AG08395 (cell line): ENCODE measurements at places on chromosomes 3 and 15.

DNA sequence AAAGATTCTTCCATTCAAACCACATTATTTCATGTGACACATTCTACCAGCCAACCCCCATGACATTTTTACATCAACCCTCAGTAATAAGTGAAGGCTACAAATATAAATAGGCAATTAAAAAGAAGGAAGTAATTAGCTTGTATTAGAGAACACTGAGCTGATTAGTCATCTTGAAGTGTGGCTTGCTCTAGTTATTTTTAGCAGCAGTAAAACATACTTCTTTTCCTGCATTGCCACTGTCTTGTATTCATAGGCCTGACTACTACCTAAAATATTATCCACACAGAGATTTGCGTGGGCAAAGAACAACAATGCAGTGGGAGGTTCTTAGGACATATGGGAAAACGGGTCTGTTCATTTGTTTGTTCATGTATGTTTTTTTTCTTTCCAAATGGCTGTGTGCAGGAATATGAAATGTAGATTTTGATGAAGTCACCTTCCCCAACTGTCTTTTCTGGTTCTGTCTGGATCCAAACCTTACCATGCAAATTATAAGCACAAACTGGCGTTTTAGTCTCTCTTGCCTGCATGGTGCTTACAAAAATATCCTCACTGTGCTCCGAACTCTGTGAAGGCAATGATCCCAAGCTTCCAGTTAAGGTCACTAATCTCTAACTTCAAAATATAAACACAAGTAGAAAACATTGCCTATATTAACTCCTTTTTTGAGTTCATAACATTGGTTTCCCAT is 31.5 kb upstream of the TM4SF4 start:
- DNase-seq: peak; percentile 64

GRCh38 chr3:184314363-184314699 is at the start of gene EIF4G1:
TSS of gene EIF4G1 (plus strand) at chr3:184314606. CDS start at chr3:184315797, 1,191 bp downstream.
- peak; percentile 98 for DNase-seq

- DNase-seq: no peak
These were observed 3.0 kb downstream of the DUOXA1 start for GRCh38 chr15:45126535-45127158.

- no peak for DNase-seq
These were observed 18.0 kb downstream of the TMEM44 start for GRCh38 chr3:194615226-194615625.

- no peak for DNase-seq
These were observed 3.1 kb downstream of the TM4SF1 start for GRCh38 chr3:149374391-149374790.

DNA sequence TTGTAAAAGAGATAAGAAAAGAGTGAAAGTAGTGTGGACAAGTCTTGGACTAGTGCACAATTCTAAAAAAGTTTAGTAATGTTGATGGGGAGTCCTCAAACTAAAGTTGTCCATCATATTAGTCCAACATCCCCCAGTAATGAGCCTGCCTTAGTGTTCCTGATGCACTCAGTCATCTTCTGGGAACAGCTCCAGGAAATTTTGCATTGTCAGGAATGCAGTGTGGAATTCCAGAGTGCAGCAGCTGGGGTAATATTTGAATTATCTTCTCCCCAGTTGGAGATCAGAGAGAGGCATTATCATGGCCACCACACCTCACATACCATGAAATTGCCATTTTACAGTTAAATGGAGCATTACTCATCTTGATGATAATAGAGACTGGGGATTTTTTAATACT is 528.8 kb upstream of the NAALADL2 start:
- DNase-seq: peak; percentile 79

DNA sequence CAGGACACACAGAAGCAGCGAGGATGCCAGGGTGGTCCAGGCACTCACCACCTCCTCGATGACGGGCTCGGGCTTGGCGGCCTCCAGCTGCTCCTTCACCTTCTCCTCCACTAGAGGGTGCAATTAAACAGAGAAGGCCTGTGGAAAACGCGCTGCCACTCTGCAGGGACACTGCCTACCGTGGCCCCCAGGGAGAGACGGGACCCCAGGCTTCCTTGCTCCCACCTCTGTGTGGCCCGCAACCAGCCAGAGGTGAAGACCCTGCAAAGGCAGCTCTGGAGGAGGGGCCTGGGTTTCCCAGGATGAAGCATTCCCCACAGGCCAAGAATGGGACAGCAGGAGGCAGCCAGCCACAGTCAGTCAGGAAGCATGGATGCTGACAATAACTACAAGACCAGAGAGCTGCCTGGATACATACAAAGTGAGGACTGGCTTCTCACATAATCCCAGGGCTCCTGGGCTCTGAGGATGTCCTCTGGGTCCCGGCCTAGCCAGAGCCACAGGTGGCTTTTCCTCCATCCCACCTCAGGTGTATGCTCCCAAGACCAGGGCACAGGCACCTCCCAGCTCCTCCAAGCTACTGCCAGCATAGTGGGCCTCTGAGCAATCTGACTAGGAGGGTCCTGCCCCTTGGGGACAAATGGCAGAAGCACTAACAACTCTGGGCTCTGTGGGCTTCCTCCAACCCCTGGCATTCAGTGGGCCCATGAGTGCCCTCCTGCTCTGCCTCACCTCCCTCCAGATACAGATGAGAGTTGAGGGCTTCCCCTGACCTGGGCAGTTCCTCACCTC is 46.2 kb downstream of the PTH1R start:
- peak; percentile 53 for DNase-seq

GRCh38 chr3:40185029-40185695 is 124.3 kb upstream of the EIF1B start:
- DNase-seq: no peak

DNA sequence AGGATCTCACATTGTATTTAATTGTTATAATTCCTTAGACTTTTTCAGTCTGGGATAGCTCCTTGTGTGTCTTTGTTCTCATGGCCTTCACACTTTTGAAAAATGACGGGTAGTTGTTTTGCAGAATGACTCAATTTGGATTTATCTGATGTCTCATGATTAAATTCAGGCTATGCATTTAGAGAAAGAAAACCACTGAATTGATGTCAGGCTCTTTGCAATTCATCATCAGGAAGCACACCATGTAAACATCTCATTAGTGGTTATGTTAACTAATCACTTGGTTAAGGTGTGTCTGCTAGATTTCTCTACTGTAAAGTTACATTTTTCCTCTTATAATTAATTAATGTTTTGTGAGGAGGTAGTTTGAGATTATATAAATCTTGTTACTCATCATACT is 8.0 kb upstream of the SLC22A13 start:
- no peak for DNase-seq

DNA sequence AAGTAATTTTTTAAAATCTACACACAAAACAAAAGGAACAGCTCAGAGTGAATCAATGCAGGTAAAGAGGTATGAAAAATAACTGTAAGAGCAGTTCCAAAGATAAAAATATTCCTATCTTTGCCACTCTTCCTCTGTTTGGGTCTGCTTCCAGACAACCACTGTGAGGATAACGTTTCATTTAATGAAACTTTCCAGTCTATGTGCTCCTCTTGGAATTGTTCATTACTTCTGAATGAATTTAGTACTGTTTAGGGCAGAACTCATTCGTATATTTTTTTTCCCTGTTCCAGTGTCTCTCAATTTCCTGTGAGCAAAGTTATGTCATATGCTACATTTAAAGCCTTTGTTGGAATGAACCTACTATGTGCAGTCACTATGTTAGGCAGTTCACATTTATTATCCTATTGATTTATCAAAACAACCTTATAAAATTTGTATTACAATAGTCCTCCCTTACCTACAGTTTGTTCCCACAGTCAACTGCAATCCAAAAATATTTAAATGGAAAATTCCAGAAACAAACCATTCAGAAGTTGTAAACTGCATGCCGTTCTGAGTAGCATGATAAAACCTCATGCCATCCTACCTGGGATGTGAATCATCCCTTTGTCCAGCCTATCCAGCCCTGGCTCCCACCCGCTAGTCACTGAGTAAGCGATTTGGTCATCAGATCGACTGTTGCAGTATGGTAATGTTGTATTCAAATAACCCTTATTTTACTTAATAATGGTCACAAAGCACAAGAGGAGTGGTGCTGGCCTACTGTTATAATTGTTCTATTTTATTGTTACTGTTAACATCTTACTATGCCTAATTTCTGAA is 98.1 kb downstream of the TMCC1 start:
- no peak for DNase-seq

DNA sequence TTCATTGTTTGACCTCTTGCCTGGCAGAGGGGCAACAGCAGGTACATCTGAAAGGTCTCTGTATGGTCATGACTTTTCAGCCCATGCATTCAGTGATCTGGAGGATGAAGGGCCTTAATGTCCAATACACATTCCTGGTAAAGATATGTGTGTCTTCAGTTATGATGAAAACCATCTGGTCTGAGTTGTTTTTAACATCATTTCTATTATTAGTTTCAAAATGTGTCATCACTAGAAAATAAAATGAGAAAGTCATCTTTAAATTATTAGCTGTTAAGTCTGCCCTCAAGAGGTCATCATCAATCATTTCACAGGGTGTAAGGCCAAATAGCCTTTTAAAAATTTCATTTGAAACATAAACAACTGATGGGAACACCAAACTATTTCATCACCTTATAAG is 92.1 kb upstream of the PLSCR4 start:
- peak; percentile 38 for DNase-seq

- DNase-seq: peak; percentile 26
These were observed 3.3 kb downstream of the ARL6IP5 start for GRCh38 chr3:69088063-69088462.

GRCh38 chr3:44402548-44402947 is 64.0 kb downstream of the TCAIM start:
- DNase-seq: no peak

DNA sequence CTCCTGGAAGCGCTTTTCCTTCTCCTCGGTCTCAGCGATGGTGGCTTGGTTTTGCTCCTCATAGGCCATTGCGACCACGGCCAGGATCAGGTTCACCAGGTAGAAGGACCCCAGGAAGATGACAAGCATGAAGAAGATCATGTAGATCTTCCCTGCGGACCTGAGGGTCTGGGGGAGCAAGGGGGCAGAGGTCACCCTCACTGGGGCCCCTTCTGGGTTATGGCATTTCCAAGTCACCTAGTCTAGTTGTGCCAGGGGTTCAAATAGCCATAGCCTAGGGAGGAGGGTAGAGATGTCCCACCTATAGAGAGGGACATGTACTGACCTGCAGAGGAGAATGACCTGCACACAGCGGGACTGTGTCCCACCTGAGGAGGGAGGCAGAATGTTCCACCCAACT is 43.5 kb downstream of the SCN5A start:
- no peak for DNase-seq
